ENCODE measurements at places on chromosomes 1 and 21.

GRCh38 chr1:69126796-69127195 is 440.9 kb upstream of the LRRC7 start:
- DNase-seq: no peak

DNA sequence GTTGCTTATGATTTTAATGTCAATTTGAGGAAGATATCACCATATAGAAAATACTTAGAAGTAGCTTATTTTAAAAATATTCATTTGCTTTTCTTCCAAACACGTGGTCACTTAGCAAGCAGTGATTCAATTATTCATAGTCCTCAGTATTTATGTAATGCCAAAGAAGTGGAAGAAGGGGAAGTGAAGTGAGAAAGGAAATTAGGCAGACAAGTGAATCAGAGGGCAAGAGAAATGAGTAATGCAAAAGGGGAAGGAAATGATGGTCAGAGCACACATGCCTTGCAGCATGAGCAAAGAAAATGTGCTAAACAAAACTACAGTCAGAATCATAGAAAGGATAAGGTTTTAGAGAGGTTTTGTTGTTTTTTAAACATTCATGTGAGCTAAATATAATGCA is 31.8 kb downstream of the SDCCAG8 start:
- DNase-seq: no peak

- DNase-seq: no peak
These were observed 108.0 kb upstream of the KCTD3 start for GRCh38 chr1:215459136-215459535.

DNA sequence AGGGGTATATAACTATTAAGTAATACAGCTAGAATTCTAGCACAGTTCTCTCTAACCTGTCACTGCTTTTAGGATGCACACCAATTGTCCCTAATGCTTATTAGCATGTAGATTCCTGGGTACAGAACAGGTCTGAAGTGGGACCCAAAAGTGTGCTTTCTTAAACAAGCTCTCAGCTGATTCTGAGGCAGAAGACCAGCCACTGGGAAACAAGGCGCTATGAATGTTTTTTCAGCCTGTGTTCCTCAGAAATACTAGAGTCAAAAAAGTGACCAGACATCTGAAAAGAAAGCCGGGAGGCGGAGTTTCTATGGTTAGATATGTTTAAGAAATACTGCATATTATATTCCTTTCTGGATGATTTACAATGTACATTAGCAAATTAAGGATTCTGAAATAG is 1.8 kb downstream of the PEF1 start:
- no peak for DNase-seq

DNA sequence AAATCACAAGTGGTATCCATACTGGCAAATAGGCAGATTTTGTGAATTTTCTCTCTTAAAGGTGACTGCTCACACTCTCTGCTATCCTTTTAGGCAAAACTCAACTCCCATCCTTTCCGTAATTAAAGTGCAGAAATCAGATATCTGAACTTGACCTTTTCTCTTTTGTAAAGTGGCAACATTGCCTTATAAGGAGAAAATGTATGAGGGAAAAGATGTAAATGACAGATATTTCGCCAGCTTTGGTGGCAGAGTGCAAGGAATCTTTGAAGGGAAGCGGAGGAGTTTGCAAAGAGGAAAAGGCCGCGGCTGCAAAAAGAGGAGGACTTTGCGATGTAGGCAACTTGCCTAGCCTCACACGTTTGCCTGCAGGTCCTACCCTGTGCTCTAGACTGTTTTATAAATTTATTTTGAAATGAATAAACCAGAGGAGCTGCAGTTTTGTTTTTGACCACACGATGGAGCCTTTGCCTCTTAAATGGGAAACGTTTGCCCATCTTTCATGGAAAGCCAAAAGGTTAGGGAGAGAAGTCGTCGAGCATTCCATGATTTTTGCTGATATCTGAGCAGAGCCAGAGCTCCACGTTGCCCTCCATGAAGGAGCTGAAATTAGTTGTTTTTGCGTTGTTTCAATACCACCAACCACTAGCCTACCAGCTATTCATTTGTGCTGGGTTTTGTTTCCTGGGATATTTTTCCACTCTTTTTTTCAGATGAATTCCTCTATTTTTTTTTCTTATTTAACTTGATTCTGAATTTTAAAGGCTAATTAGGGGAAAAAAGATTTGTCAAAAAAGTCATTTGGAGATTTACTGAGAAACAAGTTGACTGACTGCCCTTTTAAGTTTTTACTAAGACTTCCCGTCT is 242.3 kb downstream of the LMX1A start:
- no peak for DNase-seq

GRCh38 chr21:38140207-38140903 is 116.4 kb upstream of the KCNJ15 start:
- no peak for DNase-seq

DNA sequence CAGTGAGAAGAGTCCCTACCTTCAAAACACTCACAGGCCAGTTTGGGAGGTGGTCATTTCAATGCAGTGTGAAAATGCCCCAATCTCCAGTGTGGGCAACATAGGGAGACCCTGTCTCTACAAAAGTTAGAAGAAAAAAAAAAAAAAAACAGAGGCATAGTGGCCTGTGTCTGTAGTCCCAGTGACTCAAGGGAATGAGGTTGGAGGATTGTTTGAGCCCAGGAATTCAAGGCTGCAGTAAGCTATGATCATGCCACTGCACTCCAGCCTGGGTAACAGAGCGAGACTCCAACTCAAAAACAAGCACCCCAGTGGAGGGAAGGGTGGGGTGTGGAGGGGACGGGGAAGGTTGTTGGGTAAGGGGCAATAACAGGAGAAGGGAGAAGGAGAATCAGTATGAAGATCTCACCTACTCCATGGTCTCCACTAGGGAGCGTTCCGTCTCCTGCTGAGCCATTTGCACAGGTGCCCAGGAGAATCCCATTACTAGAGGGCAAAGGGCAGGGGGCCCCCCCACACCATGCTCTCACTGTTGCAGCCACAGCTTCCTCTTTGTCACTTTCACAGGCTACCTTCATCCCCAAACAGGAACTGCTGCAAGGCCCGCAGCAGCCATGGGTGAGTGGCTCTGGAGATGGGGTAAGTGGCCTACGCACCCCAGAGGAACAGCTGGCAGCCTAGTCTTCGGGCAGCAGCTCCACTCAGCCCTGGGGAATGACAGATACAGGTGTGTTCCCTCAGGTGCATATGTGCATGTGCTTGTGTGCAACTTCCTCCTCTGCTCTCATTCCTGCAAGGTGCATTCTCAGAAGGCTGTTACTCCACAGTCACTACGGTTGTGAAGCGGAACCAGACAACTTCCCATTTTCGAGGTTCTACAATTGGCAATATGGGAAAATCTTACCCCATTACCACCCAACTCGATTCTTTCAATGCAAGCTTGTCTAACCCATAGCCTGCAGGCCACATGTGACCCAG is 87.9 kb upstream of the LYST start:
- DNase-seq: no peak

DNA sequence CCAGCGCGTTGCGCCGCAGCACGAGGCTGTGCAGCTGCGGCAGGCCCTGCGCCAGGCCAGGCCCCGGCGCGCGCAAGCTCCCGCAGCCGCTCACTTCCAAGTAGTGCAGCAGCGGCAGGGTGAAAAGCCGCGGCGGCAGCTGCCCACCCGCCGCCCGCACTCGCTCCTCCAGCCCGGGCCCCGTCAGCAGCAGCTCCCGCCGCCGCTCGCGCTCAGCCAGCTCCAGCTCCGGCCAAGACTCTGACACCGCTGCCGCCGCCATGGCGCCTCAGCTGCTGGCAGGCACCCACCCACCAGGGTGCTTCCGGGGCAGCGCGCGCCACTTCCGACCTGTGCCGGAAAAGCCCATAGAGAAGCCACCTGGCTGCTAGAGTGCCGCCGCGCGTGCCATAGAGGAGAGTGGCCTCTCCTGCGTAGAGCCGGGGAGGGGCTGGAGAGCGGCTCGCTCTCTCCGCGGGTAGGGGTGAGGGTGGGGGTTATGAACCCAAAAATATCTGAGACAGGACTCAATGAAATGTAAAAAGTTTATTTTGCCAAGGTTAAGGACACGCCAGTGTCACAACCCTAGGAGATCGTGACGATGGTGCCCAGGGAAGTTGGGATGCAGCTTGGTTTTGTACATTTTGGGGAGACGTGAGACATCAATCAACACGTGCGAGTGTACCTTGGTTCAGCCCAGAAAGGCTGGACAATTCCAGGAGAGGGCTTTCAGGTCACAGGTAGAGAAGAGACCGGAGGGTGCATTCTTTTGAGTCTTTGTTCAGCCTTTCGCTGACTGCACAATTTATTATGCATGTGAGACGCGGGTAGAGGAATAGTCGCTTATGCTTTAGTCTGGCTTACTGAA is at the start of gene LRRC47:
LRRC47 (minus strand) TSS at position 284 of the 847 bp plus-strand sequence; CDS start at position 262, 22 bp downstream.
- DNase-seq: peak; percentile 89

GRCh38 chr1:234836776-234837357 is 226.9 kb upstream of the IRF2BP2 start:
- no peak for DNase-seq

GRCh38 chr1:223301371-223301770 is 62.6 kb downstream of the SUSD4 start:
- no peak for DNase-seq

GRCh38 chr21:14519000-14519399 is 27.1 kb downstream of the SAMSN1 start:
- DNase-seq: no peak

GRCh38 chr1:40862008-40862863 is at the start of gene CITED4:
Gene CITED4, minus strand, starts transcription at chr1:40862363. Its CDS starts 236 bp downstream, at chr1:40862127.
- DNase-seq: peak; percentile 98

GRCh38 chr1:16015960-16016901 is 1.6 kb downstream of the HSPB7 start:
- DNase-seq: no peak

DNA sequence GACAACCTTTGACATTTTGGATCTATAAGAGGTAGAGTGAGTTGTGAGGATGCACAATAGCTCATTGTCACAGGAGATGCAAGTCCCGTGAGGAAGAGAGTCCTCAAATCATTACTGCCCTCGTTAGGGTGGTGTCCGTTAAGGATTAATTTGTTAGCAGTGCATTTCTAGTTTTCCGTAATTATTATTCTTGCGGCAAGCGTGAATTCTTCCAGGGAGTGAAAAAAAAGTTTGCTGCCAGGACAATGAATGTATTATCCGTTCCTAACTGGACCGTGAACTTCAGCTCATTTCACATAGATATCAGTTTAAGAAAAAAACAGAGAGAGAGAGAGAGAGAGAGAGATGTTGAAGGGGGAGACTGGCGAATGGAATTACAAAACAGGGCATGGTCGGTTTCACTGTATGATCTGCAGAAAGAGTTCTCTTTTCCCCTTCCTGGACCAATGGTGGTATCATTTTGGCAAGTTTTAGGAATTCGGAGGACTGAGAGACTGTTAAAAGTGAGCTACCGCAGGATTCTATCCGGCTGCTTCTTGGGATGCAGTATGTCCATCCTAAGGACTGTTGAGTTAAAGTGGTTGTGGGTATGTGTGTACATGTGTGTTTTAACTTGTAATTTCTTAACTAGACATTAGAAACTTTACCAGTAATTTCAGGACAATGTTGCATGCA is 216.0 kb upstream of the NFIA start:
- no peak for DNase-seq

GRCh38 chr1:60765204-60765603 is 317.2 kb upstream of the NFIA start:
- no peak for DNase-seq

DNA sequence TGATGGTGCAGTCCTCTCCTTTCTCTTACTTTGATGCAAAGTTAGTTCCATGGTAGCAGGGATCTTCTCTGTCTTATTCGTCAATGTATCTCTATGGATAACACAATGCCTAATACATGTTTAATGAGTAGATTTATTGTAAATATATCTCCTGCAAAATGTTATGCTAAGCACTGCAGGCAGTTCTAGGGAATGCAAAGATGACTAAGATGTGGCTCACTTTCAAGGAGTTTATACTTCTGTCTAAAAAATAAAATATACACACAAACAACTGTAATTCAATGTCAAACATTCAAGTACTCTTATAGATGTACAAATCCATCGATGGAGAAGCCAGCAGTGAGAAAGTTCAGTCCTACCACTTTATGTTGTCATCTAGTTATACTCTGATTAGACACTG is 194.3 kb downstream of the KCTD3 start:
- no peak for DNase-seq

- no peak for DNase-seq
These were observed 30.9 kb downstream of the KCTD3 start for GRCh38 chr1:215597961-215598360.

GRCh38 chr21:30044447-30045064 is 104.8 kb upstream of the GRIK1 start:
- DNase-seq: no peak

DNA sequence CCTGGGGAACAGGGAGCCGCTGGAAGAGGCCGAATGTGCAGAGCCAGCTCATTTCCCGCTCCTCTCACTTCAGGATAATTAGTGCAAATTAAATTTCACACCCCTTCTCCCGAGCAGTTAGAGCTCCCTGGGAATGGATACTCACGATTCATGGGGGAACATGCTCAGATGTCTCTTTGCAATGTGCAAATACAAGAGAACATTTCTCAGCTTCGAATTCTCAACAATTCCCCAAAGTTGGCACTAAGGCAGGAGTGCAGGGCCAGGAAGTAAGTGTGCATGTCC is 54.9 kb downstream of the CAMK2N1 start:
- DNase-seq: no peak

GRCh38 chr1:170290991-170291390 is 145.2 kb downstream of the NTMT2 start:
- no peak for DNase-seq

DNA sequence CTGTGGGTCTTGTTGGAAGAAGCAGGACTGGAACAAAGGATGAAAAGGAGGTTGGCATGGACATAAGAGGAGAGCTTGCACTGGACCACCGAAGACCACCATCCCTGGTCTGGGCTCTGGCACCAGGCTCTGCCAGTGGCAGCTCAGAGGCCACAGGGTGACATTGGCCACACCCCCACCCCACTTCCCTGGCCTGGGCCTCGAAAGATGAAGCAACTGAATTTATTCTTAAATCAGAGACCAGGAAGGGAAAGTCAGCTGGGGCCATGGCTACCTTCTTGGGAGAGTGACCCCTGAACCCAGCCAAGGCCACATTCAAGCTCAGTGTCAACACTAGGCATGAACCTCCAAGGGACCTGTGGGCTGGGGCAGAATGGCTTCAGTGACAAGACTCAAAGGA is 4.0 kb downstream of the KLHDC7A start:
- DNase-seq: no peak

- DNase-seq: no peak
These were observed 442 bp upstream of the CSMD2 start for GRCh38 chr1:34165422-34165921.

GRCh38 chr1:92495392-92496063 is 8.8 kb upstream of the GFI1 start:
- DNase-seq: no peak

- no peak for DNase-seq
These were observed 205.8 kb upstream of the DUSP10 start for GRCh38 chr1:221947731-221948130.

- no peak for DNase-seq
These were observed 127.2 kb upstream of the GJB5 start for GRCh38 chr1:34627465-34628240.

GRCh38 chr1:18932387-18932786 is 24.1 kb downstream of the IFFO2 start:
- DNase-seq: no peak

- no peak for DNase-seq
These were observed 54.0 kb downstream of the FNBP1L start for GRCh38 chr1:93501829-93502369.

GRCh38 chr1:96515925-96516324 is 205.7 kb upstream of the PTBP2 start:
- DNase-seq: no peak

Measured in activated CD4-positive, alpha-beta T cell treated with anti-CD3 and anti-CD28 coated beads, Interleukin-2, amount 50 U/mL, for 24 hours (primary cell).